Stimulated activated CD4-positive, alpha-beta T cell treated with anti-CD3 and anti-CD28 coated beads, TNF-alpha, amount 100 ng/mL, for 4 hours (primary cell): ENCODE measurements at places on chromosomes 3 and 15.

GRCh38 chr3:194584866-194585265 lies 48.4 kb downstream of the TMEM44 start:
- DNase-seq = no peak

DNA sequence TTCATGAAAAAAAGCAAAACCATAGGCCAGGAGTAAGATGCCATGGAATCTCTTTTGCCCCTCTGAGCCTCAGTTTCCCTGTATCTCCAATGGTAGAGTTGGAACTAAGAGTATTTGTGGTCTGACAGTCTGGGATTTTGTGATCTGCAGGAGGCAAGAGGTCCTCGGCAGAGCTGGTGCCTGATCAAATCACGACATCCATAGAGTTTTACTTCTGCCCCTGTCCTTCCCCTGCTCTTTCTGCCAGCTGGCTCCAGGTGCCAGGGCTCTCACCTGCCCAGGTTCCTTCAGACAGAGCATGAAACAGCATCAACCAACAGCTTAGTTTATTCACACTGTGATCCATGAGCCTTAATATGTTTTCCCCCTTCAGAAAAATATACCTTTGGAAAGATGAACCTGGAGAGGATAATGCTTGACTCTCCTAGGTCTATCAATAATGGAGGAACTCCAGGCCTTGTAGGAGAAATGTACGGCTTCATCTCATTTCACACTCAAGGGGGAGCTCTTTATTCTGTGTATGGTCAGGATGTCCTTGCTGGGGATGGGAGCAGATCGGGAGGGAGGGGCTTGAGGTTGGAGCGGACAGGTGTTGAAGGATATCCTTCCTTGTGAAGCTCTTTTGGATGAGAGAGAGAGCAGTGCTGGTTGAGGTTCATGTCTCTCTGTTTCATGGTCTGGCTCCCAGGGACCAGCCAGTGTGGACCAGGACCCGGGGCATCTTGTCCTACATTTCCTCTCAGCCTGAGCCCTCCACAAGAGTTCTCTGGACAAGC lies 309.9 kb downstream of the RPLP1 start:
- no peak for DNase-seq

GRCh38 chr3:33665294-33665693 lies 52.8 kb downstream of the CLASP2 start:
- DNase-seq = no peak

GRCh38 chr3:32453346-32453745 lies 49.3 kb downstream of the CMTM6 start:
- no peak for DNase-seq

DNA sequence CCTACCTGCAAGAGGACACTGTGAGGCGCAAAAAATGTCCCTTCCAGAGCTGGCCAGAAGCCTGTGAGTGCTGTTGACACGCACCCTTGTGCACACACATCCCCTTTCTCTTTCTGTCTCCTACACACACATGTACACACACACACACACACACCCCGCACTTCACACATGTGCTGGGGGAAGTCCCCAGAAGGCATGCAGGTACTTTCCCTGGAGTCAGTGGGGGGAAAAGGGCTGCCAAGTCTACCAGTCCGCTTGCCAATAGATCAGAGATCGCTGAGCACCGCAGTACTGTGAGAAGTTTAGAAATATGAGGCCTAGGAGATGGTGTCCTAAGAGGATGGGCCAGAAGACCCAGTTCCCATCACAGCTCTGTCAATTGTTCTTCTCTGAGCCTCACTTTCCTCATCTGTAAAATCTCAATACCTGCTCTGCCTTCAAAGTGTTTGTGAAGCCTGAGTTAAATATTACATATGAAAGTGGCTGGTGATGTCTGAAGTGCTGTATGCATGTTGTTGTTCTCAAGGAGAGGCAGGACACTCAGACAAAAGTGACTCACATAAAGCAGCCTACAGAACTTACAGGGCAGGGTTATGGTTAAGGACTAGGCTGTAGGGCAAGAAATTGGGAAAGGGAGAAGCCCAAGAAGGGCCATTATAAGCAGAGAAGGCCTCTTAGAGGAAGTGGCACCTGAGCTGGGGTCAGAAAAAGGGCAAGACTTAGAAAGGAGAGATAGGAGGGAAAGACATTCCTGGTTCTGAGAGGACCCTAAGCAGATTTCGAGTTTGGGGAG lies 6.8 kb downstream of the IL17RE start:
- DNase-seq = no peak

DNA sequence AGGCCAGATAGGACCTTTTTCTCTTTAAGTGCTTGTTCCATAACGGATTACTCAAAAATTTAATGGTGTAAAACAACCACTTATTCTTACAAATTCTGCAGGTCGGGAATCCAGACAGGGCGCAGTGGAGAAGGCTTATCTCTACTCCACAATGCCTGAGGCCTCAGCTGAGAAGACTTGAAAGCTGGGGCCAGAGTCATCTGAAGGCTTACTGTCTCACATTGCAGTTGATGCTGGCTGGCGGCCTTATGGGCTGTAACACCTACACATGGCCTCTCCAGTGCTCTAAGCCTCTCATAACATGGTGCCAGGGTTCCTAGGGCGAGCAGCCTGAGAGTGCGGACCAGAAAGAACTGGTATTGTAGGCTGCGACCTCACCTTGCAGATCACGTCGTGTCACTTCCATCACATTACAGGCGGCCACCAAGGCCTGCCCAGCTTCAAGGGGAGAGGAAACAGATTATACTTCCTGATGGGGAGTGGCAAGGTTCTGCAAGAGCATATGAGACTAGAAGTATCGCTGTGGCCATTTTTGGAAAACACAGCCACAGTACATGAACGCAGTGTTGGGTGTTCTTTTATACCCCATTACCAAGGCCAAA lies 32.4 kb downstream of the CMTM7 start:
- no peak for DNase-seq

DNA sequence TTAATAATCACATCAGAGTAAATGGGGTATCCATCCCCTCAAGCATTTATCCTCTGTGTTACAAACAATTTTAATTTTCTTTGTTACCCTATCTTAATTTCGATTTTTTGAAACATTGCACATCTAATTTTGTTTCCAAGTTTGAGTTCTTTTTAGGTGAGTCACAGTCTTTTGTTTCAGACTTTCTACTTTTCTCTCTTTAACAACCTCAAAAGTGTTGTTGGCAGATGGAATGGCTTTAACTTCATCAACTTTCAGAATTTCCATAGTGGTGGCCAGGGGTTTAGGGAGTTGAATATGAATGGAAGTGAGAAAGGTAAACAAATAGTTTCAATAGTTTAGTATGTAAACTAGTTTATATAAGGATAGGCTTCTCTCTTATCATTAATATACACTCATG lies 223.0 kb upstream of the MLF1 start:
- DNase-seq = no peak

GRCh38 chr15:39095218-39095879 lies 485.5 kb upstream of the THBS1 start:
- DNase-seq = no peak

- no peak for DNase-seq
These were observed 29.5 kb downstream of the TBC1D2B start for GRCh38 chr15:78047761-78048627.

- DNase-seq = peak; percentile 23
These were observed 70.7 kb downstream of the SLC12A8 start for GRCh38 chr3:125141596-125142419.

DNA sequence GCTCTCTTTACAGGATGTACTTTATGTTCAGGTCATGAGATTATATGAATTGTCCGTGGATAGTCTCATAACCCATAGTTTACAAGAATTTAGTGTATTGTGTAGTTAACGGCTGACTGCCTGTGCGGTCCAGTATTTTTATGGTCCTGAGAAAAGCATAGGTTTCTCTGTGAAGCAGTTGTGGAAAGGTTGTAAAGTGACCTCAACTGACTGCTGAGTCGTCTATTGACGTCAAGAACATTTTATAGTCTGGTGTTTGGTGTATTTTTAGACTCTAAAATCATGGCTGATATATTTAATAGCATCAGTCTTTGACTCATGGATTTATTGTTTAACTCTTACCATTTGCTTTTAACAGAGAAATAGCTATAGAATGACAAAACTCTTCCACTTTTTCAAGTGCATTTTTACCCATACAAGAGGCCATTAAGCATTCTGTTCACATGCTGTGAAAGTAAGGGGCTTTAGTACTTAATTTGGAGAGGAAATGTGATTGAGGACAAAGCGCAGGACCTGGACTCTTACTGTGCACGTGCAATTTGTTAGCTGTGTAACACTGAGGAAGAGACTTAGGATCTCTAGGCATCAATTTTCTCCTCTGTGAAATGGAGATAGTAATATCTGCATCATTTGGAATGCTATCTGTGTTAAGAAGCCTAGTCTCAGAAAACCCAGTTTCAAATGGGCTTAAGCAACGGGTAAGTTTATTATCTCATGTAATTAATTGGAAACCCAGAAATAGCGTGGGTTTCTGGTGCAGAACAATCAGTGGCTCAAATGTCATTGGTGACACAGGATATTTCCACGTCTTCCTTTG lies 240.8 kb downstream of the NFKBIZ start:
- no peak for DNase-seq

DNA sequence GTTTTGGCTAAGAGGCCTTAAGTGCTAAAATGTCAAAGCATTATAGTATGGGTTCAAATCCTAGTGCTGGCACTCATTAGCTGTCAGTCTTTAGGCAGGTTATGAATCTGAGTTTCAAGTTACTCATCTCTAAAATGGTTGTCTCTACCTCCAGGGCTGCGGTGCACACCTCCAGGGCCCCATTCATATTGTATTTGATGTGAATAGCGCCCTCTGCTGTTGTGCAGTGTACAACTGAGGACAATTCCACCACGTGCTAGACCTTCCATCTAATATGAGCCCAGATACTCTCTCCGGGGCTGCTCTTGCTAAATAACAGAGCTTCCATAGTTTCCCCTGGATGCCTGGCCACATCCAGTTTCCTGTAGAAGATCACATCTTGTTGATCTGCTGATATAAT lies 54.3 kb downstream of the OXNAD1 start:
- DNase-seq = peak; percentile 72

GRCh38 chr3:104347291-104347690 lies 1019.4 kb upstream of the ALCAM start:
- no peak for DNase-seq

- DNase-seq = no peak
These were observed 67.2 kb downstream of the EFHB start for GRCh38 chr3:19866751-19867347.
